ENCODE measurements at places on chromosomes 13 and 19.

DNA sequence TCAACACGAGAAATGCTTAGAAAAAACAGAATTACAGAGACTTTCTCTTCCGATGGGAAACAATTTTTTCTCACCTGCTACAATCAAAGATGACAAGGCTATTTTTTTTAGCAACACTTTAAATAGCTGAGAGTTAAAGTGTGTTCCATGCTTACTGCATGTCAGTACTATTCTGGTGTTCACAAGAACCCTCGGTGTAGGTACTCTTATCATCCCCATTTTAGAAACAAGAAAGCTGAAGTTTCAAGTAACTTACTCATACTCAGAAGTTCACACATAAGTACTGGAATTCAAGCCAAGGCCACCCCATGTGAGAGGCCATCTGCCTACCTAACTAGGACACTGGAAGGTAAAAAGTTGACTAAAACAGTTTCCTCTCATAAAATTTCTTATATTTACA lies 9.0 kb upstream of the TNFRSF19 start:
- DNase-seq: no peak

DNA sequence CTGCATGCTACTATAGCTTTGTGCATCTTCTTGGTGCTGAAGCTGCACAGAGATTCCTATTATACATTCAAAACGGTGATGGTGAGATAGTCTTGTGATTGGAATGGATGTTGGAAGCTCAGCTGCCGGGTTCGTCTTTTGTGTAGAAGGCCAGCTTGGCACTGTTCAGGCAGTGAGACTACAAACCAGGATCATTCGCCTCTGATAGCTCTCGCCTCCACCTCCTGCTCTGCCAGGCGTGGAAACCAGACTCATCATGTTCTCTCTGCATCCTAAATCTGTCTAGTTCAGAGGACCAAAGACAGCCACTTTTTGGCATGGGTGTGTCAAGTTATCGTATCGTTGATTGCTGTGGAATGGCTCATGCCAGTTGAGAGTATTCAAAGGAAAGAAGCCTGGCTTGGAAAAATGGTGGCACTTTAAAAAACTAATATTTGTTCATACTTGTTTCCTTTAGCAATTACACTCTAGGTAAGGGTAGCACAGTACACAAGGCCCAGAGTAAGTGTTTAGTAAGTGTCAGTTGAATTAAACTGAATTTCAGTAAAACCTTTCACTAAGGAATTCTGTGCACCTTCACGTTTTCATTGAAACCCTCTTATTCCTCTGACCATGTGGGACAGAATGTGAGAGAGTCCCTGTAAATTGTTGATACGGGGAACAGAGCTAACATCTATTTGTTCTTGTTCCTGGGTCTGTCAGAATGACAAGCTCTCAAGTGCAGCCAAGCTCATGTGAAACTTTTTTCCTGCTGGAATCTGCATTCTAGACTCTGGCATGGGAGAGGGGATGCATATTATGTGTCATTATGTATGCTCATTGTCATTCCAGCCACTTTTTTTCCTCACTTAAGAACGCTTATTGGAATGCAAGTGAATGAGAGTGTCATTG lies 69.8 kb downstream of the DPY19L3 start:
- no peak for DNase-seq

DNA sequence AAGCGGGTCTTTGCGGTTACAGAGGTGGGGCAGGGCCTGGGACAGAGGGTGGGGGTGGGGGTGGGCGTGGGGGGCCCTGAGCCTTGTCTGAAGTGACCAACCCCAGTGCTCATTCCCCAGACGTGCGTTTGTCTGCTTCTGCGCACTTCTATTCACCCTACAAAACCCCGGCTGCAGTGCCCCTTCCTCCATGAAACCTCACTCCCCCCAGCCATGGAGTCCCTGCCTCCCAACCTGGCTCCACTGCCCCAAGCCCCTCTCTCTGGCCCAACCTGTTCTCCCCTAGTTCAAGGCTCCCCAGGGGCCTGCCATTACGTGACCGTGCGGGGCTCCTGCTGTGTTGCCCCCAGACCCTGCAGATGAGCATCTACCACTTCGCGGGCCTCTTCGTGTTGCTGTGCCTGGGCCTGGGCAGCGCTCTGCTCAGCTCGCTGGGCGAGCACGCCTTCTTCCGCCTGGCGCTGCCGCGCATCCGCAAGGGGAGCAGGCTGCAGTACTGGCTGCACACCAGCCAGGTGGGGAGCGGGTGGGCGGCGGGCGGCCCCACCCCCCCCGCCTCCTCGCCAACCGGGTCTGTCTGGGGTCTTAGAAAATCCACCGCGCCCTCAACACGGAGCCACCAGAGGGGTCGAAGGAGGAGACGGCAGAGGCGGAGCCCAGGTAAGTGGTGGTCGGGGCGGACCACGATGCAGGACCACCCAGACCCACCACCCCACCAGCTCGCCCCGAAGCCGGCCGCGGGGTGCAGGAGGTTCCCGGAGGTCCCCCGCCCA lies 8.2 kb downstream of the GRIN3B start:
- no peak for DNase-seq

GRCh38 chr13:33205804-33206221 lies 79.7 kb downstream of the STARD13 start:
- no peak for DNase-seq

DNA sequence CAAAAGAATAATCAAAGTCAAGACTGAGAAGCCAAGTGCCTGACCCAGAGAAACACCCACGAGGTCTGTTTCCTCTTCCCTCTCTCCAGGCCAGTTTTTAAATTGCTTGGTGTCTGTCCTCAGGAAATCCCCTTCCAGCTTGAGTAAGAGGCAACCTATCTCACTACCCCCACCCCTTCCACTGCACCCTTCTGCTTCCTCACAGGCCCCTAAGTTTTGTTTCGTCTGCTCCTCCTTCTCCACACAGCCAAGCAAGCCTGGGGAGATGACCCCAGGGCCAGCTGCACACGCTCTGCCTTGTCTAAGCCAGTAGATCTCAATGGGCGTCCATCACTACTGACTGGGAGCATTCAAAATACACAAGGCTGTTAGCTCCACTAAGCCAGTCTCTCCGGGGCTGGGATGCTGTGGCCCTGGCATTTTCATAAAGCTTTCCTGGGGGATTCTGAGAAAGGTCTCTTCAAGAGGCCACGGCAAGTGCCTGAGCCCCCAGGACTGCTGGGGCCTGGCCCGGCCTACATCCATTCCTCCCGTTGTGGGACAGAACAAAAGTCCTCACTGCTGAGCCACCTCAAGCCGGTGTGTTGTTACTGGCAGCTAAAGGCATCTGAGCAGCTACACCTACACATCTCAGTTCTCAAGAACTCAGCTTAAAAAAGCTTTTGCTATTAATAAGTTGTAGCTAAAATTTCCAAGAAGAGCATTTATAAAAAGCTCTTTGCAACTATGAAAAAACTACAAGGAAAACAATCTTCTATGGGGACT lies 14.9 kb upstream of the IL4I1 start:
- DNase-seq: no peak

- no peak for DNase-seq
These were observed 14.6 kb downstream of the PDS5B start for GRCh38 chr13:32600890-32601289.

- DNase-seq: no peak
These were observed 652.1 kb upstream of the GPC6 start for GRCh38 chr13:92574499-92574898.

DNA sequence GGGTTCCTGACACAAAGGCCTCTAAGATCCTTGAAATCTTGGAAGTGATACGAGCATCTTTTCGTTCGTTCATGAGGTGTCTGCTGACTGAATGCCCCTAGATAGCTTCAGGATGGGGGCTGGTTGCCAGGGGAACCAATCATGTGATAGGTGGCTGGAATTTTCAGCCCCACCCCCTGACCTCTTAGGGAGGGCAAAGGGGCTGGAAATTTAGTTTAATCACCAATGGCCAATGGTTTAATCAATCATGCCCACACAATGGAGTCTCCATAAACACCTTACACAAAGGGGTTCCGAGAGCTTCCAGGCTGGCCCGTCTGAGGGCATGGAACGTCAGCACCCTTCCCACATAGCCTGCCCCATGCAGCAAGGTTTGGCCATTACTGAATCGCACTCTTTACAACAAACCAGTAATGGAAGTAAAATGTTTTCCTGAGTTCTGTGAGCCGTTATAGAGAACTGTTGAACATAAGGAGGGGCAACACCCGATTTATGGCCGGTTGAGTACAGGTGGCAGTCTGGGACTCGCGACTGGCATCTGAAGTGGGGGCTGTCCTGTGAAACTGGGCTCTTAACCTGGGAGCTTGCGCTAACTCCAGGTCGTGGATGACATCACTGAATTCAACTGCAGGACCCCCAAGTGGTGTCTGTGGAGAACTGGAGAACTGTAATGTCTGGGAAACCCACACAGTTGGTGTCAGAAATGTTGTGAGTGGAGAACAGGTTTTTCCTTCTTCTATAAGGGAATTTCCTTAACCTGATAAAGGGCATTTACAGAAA lies 25.6 kb downstream of the MLLT1 start:
- no peak for DNase-seq

DNA sequence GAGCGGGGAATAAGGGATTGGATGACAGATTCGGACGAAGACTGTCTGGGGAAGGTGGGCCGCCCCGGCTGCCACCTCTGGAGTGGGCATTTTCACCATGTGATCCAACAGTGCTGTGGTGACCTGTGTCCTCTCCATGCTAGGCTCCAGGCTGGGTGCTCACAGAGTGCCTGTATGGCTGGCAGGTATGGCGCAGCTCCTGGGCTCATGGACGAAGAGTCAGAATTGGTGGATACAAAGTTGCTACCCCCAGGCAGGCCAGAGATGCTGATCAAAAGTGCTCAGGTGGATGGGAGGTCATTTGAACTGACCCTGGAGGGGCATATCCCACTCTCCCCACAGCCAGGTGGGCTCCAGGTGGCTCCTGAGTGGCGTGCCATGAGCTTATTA lies 111.3 kb upstream of the UQCRFS1 start:
- DNase-seq: no peak

- peak; percentile 37 for DNase-seq
These were observed 1395.8 kb downstream of the SLITRK5 start for GRCh38 chr13:89066868-89067466.

- DNase-seq: peak; percentile 1
These were observed 52.4 kb downstream of the ZNF676 start for GRCh38 chr19:22144394-22144793.

DNA sequence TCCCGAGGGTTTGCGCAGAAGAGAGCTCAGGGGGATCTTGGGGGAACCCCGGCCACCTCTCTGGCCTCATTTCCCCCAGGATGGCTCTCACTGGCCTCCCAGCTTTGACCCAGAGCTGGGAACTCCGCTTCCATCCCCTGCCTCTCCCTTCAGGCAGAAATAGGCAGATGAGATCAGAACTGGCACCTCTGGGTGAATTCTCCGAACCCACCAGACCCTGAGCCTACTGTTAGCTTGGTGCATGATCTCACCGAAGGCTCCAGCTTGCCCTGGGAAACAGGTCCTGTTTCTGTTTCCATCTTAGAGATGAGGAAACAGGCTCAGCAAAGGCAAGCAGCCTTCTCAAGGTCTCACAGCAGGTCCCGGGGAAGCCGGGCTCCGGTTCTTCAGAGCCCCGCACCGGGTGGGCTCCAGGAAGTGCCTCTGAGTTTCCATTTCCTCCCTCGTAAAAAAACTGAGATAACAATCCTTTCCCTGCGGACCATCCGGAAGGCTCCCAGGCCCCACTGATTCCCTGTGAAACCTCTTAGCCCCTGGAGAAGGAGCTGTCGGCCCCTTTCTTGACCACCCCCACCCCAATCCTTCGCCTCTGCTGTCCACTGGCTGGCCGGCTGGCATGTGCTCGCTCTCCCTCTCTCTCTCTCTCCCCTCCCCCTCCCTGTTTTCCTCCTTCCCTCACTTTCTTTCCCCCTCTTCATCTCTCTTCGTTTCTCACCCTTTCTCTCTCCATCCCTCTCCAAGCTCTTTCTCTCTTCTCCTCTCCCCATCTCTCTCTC lies 2.1 kb downstream of the NECTIN2 start:
- peak; percentile 52 for DNase-seq

GRCh38 chr13:68667863-68668262 lies 1437.7 kb upstream of the PCDH9 start:
- no peak for DNase-seq

GRCh38 chr19:2457394-2458037 lies 757 bp upstream of the LMNB2 start:
- no peak for DNase-seq

GRCh38 chr19:18905058-18905456 lies 9.1 kb upstream of the CERS1 start:
- DNase-seq: no peak

DNA sequence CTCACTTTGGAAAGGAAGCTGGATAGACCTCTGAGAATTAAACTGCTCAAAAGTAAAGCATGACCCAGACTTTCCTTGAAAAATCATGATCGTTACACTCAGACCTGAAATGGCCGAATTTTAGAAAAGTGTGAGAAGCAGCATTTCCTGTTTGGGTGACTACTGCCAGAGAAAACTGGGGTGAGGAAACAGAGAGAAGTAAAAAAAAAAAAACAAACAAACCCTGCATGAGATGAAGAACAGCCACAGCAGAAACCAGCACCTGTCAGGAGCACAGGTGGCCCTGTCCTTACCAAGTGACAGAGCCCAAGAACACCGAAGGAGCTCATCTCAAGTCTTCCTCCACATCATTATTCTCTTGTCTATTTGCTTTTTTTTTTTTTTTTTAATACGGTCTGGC lies 12.0 kb upstream of the ADPRHL1 start:
- DNase-seq: no peak

GRCh38 chr13:98451676-98452470 lies 125.0 kb downstream of the STK24 start:
- DNase-seq: no peak

- no peak for DNase-seq
These were observed 583.9 kb upstream of the MIR17HG start for GRCh38 chr13:90763476-90764150.

- peak; percentile 53 for DNase-seq
These were observed 25.2 kb downstream of the ZNRF4 start for GRCh38 chr19:5480427-5480836.

GRCh38 chr19:18501832-18502231 lies 20.0 kb downstream of the ELL start:
- no peak for DNase-seq

DNA sequence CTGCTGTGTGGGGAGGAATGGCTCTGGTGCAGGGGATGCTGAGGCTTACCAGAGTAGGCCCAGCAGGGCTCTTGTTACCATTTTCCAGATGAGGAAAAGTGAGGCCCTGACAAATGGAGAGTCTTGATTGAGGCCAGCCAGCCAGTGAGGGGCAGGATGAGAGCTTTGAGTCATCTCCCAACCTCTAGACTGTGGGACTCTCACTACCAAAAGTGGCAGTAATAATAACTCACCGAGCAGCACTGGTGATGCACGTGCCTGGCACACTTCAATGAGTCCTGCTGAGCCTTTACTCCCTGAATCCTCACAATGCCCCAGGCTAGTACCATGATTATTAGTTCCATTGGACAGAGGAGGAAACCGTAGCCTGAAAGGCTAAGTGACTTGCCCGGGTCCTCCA lies 7.8 kb downstream of the CIC start:
- DNase-seq: no peak

DNA sequence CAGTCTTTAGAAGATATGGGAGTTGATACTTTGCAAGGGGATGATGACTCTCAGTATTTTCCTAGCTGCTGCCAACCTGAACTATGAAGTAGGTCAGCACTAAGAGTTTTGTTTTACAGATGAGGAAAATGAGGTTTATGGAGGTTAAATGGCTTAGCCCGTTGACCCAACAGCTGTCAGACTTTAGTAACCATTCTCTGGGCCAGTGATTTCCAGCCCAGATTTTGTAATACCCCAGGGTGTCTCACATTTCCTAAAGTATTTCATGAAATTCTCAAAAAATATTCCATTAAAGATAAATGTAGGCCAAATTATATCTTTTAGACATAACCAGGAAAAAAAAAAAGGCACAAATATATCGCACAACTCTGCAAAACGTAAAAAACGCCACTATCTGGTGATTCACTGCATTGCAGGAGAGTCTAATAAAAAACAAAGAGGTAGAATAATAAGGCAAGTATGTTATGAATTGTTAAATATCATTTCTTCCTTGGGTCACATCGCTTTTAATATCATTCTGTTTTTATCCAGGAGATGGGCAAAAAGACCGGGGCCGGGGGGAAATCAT lies 112.5 kb downstream of the DACH1 start:
- no peak for DNase-seq

All from nephron progenitor cell (in vitro differentiated cells).